ENCODE measurements at places on chromosomes 5 and 9.

- no peak for DNase-seq
Observed at GRCh38 chr5:150034662-150035061, 34.1 kb downstream of the HMGXB3 start.

- DNase-seq: no peak
Observed at GRCh38 chr9:134341929-134342745, 15.9 kb downstream of the RXRA start.

DNA sequence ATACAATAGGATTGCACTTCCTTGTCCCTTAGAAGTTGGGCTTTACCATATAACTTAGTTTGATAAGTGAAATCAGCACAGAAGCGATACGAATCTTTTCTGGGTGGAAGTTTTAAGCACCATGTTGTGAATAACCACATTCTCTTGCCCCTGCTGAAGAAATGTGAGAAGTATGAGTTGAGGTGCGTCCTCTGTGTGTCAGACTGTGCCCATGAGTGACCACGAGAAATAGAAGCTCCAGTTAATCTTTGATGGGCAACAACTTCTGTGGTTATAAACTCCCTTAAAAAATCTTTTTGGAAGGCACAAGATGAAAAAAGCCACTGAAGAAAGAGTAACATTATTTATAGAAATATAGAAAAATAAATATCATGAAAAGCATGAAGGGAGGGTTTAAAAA, 668.2 kb downstream of the DTWD2 start:
- no peak for DNase-seq

GRCh38 chr5:72767289-72768010, 49.0 kb upstream of the TNPO1 start:
- DNase-seq: no peak

GRCh38 chr9:129177443-129177790, 644 bp downstream of the IER5L start:
- no peak for DNase-seq

DNA sequence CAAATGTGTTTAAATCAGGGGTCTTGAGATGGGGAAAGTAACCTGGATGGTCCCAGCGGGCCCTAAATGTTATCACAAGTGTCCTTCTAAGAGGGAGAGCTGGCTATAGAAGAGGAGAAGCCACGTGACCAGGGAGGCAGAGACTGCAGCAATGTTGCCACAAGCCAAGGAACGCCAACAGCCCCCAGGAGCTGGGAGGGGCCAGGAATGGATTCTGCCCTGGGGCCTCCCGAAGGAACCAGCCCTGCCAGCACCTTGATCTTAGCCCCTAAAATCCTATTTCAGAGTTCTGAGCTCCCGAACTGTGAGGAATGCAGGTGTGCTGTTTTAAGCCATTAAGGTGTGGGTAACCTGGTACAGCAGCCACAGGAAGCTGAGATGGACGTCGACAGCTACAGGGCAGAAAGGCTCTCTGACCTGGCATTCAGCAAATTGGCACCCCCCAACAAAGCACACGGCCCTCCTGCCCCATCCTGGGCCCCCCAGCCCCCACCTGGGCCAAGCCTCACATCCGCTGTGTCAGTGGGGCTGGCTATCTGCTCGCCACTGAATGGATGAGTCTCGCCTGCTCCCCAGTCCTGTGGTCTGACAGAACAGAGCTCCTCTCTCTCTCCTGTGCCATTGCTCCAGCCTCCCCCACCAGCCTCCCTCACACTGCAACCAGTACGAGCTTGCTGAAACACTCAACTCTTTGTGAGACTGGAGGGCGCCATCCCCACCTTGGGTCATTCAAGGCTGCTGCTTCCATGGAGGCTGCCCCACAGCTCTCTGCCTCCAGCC, 78.8 kb downstream of the ADAMTS2 start:
- no peak for DNase-seq

All from left hindlimb (tissue), 1 donor.